A549 (cell line): ENCODE measurements at places on chromosomes 12 and 14.

- no peak for DNase-seq
These were observed 420.8 kb downstream of the CCDC91 start for GRCh38 chr12:28611115-28611435.

DNA sequence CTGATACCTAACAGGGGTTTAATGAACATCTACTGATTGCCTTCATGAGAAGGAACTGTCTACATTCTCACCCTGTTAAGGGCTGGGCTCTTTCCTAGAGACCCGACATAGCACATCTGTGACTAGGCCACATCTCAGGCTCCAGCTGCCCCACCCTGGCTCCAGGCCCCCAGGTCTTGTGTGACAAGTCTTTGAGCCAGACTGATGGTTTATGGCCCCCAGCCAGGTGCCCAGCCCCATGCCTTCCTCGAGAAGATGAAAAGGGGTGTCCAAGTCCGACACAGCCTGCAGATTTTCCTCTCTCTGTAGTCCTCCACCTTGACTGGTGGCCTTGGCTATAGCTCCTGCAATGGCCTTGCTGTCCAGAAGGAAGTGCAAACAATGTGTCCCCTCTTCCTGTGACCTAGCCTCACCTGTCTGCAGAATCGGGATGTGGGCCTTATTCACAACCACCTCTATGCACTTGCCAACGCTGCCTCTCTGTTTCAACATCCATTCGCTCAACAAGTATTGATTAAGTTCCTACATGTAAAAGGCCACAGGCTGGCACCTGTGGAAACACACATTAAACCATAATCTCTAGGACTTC is 4.2 kb downstream of the ACTN1 start:
- no peak for DNase-seq

DNA sequence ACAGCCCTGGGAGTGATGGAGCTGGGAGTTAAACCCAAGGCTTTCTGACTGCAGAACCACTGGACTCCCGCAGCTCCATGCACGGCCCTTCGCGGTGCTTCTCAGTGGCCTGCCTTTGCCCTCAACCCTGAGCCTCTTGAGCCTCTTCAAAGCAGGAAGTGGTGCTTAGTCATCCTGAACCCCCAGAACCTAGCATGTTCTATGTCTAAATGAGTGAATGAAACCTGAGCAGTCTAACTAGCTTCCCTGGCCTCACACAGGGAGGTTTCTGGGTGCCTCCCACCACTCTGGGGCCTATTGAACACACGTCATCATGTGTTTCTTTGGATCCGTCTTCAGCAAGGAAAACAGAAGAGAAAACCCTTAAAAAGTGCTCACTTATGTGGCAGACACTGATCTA is 117.9 kb upstream of the SFSWAP start:
- no peak for DNase-seq

- no peak for DNase-seq
These were observed 84.1 kb upstream of the ZDHHC17 start for GRCh38 chr12:76679778-76680177.

DNA sequence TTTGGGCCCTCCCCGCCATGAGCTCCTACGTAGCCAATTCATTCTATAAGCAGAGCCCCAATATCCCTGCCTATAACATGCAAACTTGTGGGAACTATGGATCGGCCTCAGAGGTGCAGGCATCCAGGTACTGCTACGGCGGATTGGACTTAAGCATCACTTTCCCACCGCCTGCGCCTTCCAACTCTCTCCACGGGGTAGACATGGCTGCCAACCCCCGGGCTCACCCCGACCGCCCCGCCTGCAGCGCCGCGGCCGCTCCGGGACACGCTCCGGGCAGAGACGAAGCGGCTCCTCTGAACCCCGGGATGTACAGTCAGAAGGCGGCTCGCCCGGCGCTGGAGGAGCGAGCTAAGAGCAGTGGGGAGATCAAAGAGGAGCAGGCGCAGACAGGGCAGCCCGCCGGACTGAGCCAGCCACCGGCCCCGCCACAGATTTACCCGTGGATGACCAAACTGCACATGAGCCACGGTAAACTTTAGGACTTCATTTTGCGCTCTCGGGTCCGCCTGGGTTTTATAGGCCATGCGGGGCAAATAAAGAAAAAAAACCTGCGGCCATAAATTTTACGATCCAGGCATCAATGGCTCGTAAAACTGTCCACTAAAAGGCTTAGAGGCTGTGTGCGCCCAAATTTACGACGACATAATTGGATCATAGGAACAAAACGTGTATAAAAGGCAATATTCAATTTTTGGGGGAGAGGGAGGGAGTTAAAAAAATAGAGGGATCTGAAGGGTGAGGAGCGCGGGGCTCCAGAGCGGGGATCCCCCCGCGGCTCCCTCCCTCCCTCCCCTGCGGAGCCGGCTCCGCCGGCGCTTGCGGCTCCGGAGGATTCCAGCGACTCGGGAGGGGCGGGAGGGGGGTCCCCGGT is 493 bp downstream of the HOXC5 start:
- peak; percentile 56 for DNase-seq

DNA sequence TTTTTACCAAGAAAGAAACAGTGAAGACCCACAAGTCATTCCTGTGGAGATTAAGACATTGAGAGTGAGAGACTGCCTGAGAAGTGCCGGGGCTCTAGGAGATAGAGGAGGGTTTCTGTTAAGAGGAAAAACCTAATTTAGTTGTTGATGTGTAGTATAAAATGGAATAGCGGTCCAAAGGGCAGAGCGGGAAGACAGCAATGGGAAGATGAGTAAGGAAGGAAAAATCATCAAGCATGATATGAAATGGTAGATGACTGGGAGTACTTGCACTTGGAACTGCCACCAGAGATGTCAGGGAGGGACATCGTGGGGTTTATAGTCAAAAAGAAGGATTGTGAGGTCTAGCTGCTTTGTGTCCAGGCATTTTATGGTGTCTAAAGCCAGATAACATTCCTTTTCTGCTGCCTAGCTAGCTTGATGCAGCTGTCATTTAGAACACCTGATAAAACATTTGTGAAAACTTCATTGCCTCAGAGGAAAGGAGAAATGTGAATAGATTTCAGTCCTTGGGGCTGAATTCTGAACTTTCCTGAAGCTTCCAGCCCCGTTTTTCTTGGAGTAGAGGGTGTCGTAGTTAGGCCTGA is 20.1 kb upstream of the PSEN1 start:
- no peak for DNase-seq
